Naive thymus-derived CD4-positive, alpha-beta T cell (primary cell): ENCODE measurements at places on chromosomes 3 and 15. TPM values are rescaled to one million over a fixed set of nuclear protein-coding genes. Genes with fewer than 3 reads are reported as not detected.

- H3K4me1 ChIP-seq: no peaks in the 10 kb centered on the region
- no peak for DNase-seq
- no peaks in the 10 kb centered on the region for H3K36me3 ChIP-seq
- no peak overlapping the region for H3K27ac ChIP-seq
- H3K4me3 ChIP-seq: no peak overlapping the region
Measured at GRCh38 chr15:78808550-78808949, 2.7 kb downstream of the ADAMTS7 start.

DNA sequence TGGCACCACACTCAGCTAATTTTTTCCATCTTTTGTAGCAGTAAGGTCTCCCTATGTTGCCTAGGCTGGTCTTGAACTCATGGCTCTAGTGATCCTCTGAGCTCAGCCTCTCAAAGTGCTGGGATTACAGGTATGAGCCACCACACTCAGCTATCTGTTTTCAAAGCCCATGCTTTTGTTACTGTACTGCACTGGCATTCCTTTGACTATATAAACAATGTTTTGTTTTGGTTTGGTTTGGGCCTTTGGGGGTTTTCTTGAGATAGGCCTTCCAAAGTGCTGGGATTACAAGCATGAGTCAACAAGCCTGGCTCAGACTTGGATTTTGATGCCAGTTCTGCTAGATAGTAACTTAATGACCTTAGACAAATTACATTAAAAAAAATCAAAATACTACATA lies 89.7 kb upstream of the GK5 start:
- H3K27ac ChIP-seq: no peak overlapping the region
- no peaks in the 10 kb centered on the region for H3K27me3 ChIP-seq
- H3K36me3 ChIP-seq: peaks cover 49% of the 10 kb centered on the region

Gene SLC2A2
- not detected for total RNA-seq

DNA sequence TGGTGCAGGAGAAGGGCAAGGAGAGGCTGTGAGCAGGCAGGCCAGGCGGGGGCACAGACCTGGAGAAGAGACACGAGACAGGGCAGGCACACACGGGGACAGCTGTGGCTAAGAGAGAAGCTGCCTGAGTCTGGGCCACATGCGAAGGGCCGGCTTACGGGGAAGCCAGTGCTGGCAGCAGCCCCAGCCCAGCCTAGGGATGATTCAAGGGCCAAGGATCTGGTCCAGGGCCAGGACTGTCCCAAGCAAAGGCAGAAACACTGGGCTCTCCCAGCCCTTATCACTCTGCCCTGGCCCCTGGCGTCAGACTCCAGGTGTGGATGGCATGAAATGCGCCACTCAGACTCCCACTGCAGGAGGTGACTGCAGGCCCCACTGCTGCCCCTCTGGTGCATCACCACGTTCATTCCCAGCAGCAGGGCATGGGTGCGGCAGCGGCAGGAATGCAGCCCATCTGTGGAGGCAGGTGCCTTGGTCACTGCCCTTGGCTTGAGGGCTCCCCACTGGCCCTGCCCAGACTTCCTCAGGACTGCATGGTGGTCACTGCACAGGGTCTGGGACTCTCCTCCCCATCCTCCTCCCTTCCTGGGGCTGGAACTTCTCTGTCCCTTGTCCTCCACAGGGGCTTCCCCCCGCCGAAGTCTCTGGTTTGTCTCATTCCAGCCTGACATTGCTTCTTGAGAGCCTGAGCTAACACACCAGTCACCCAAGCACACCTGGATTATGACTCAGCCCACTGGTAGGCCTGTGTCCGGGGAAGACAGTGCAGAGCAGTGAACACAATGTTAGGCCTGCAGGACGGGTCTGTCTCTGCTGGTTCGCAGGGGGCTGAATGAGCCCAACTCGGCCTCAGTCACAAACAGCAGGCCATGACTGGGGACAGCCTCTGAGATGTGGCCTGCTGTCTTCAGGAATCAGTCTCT lies 69.3 kb downstream of the TBC1D2B start:
- H3K36me3 ChIP-seq: peaks cover 89% of the 10 kb centered on the region
- no peaks in the 10 kb centered on the region for H3K27me3 ChIP-seq
- H3K4me3 ChIP-seq: no peak overlapping the region
- no peak for DNase-seq

GRCh38 chr3:104281713-104282112 lies 1085.0 kb upstream of the ALCAM start:
- no peak overlapping the region for H3K27ac ChIP-seq
- H3K27me3 ChIP-seq: no peaks in the 10 kb centered on the region
- H3K4me3 ChIP-seq: no peak overlapping the region
- H3K4me1 ChIP-seq: no peaks in the 10 kb centered on the region
- H3K36me3 ChIP-seq: no peaks in the 10 kb centered on the region

DNA sequence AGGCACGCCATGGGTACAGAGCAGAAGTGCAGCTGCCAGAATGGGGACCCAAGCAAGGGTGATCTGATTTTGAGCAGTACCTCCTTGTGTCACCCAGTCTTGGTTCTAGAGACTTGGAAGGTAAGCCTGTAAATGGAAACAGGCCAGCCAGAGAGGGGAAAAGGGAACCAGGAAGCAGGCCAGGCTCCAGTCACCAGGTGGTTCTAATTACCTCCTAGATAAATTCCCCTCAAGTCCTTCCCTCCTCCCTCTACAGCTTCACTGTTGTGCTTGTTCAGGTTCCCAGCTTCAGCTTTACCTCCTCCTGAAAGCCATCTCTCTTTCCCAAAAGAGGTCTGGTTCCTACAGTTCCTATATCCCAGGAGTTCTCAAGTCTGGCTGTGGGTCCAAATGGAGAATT lies 58.8 kb upstream of the SLC7A14 start:
- no peak overlapping the region for H3K4me3 ChIP-seq
- no peaks in the 10 kb centered on the region for H3K4me1 ChIP-seq
- no peaks in the 10 kb centered on the region for H3K27me3 ChIP-seq
- H3K27ac ChIP-seq: no peak overlapping the region

Gene FANCD2OS
- not detected for total RNA-seq

Gene ADGRG7
- not detected for total RNA-seq

DNA sequence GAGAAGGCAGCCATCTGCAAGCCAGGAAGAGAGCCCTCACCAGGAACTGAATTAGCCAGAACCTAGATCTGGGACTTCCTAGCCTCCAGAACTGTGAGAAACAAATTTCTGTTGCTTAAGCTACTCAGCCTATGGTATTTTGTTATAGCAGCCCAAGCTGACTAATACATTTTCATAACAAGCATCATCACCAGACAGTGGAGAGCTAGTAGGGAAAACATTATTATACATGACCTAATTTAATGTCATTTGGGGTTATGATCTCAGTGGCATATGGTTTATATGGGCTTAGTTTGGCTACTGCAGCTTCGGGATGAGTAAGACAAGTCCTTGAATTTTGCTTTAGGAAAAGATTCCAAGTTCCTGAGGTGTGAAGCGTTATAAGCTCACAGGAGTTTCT lies 35.6 kb downstream of the LNP1 start:
- DNase-seq: no peak
- H3K4me3 ChIP-seq: no peak overlapping the region
- no peaks in the 10 kb centered on the region for H3K27me3 ChIP-seq
- no peak overlapping the region for H3K27ac ChIP-seq

Gene ROBO2
- total RNA-seq: not detected

Gene MYZAP
- total RNA-seq: 1.1 TPM

DNA sequence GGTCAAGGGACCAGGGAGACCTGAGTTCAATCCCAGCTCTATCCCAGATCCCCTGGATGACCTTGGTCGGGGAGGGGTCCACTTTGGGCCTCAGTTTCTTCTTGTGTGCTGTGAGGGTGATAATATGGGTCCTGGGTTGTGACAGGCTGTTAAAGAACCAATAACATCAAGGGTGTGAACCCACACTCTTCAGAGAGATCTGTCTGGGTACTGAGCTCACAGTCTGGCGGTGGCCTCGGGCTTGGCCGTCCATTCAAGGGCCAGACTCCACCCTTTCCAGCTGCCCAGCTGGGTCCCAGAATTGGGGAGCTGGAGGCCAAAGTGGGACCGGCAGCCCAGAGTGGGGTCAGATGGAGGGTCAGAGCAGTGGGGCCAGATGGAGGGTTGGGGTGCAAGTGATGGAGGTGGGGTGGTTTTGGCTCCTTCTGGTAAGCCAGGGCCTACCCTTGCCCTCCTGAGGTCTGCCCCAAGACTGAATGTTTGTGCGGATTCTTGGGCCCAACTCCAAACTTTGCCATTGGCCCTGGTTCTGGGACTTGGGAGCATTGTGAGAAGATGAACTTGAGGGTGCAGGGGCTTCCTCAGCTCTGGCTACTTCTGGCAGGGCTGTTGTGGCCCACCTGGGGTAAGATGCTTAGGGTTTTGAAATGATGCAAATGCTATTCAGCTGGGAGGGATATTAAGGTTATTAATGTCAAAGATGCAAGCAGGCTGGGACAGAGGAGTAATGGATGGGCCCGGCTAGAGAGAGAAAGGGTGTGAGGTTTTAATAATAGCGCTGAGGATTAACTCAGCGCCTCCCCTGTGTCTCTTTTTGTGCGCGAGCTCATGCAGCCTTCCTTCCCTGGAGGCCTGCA lies 1.5 kb downstream of the CORO2B start:
- peaks cover 12% of the 10 kb centered on the region for H3K27me3 ChIP-seq
- H3K4me1 ChIP-seq: no peaks in the 10 kb centered on the region

Gene CCDC13
- total RNA-seq: 0.34 TPM

DNA sequence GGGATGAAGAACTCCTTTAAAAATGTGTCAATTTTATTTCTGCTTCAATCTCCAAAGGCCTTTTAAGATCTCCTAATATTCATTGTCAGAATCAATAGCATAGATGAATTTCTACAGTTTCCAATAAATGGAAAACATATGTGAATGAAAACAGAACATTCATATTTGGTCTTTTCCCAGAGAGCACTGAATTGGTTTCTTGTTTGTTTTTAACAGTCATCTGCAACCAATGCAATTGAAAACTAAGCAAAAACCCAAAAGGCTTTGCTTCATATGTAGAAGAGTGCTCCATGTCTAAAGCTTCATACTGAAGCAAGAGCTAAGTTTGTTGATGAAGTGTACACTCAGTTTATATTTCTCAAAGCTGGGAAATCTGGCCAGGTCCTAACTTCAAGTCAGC lies 426.5 kb upstream of the CDIN1 start:
- H3K27ac ChIP-seq: no peak overlapping the region
- H3K36me3 ChIP-seq: no peaks in the 10 kb centered on the region
- no peak for DNase-seq
- no peaks in the 10 kb centered on the region for H3K27me3 ChIP-seq
- no peaks in the 10 kb centered on the region for H3K4me1 ChIP-seq
- H3K4me3 ChIP-seq: no peak overlapping the region

- H3K4me3 ChIP-seq: no peak overlapping the region
- H3K27me3 ChIP-seq: no peaks in the 10 kb centered on the region
- no peaks in the 10 kb centered on the region for H3K4me1 ChIP-seq
- no peaks in the 10 kb centered on the region for H3K36me3 ChIP-seq
- H3K27ac ChIP-seq: no peak overlapping the region
Measured at GRCh38 chr3:96106701-96107100, 707.7 kb upstream of the EPHA6 start.
